ENCODE measurements at places on chromosomes 5 and 9. TPM values are rescaled to one million over a fixed set of nuclear protein-coding genes. Genes with fewer than 3 reads are reported as not detected.

Gene CCDC192
- polyA plus RNA-seq = not detected

Gene SLC34A1
- 0.03 TPM for polyA plus RNA-seq

Gene WNT8A
- not detected for polyA plus RNA-seq

Gene SIMC1
- polyA plus RNA-seq = 9.6 TPM

Gene CORO2A
- polyA plus RNA-seq = 2.3 TPM

Gene SLC34A3
- not detected for polyA plus RNA-seq

Gene JAK2
- 1.3 TPM for polyA plus RNA-seq

Gene DRD1
- polyA plus RNA-seq = 0.02 TPM

Gene MCTP1
- polyA plus RNA-seq = 0.62 TPM

Gene PKD2L2
- 0.11 TPM for polyA plus RNA-seq

DNA sequence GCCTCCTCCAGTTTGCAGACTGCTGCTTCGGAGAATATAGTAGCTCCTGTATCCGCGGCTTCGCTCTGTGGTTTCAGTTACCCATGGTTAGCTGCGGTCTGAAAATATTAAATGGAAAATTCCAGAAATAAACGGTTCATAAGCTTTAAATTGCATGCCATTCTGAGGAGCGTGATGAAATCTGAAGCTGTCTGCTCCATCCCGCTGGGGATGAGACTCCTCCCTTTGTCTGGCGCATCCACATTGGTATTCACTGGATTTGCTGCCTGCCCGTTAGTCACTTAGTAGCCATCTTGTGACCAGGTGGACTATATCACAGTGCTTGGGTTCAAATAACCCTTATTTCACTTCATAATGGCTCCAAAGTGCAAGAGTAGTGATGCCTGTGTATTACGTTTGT lies 36.3 kb downstream of the MSX2 start:
- H3K27me3 ChIP-seq = no peaks in the 10 kb centered on the region
- H3K4me1 ChIP-seq = no peaks in the 10 kb centered on the region
- DNase-seq = no peak
- H3K4me3 ChIP-seq = no peak overlapping the region

DNA sequence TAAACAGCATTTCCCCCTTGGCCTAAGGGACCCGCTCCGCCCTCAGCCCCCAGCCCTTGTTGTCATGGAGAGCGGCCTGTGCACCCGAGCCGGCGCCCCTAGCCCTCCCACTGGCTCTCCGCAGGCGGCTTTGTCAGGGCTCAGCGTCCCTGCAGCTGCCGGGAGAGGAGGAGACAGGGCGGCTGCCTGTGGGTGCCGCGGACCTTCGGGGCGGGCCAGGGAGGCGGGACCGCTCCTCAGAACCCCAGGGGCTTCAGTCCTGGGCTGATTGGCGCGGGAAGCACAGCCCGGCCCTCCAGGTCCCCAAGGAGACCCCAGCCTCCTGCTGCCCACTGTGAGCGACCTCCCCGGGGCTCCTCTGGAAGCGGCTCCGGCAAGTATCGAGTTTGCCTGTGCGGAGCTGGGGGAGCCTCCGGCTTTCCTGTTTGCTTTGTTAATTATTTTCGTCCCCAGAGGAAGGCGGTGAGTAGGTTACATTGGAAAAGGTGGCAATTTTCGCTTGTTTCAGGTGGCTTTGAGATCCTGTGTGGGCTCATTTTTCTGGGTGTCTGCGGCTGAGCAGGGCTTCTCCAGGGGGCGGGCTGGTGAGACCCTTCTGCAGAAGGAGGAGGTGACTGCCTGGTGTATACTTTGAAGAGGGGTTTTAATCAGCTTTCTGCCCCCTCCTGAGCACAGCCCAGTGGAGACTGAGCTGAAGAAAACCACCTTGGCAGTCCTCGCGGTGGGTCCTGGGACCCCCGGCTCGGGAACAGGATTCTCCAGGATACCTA lies at the start of gene FGD3:
FGD3 (plus strand) TSS at position 256 of the 770 bp plus-strand sequence. CDS start 28,734 bp downstream, outside the sequence.
- no peak within 1 kb of the TSS for H3K27ac ChIP-seq
- H3K36me3 ChIP-seq = no peaks in the 10 kb centered on the region
- peak within 1 kb of the TSS; percentile 49 for H3K4me3 ChIP-seq
- peak; percentile 85 for DNase-seq
- H3K27me3 ChIP-seq = peaks cover 12% of the 10 kb centered on the region

DNA sequence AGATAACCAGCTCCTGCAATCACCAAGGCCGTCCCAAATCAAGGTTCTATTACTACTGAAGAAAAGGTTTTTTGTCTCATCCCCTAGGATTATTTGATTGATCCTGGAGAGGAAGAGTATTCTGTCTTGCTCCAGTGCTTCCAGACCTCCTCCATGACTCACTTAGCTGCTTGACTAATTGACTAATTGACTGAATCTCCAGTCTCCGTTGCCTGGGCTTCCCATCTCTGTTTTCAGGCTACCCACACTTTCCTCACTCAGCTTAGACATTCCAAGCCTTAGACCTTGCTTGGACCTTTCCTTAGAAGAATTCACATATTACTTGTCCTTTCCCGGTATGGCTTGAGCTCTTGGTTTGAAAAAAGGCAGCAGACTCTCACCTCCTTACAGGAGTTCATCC lies 60.6 kb downstream of the FRMD3 start:
- no peak overlapping the region for H3K4me3 ChIP-seq
- H3K27ac ChIP-seq = peak overlapping the region; percentile 35
- H3K4me1 ChIP-seq = peaks cover 7% of the 10 kb centered on the region
- no peaks in the 10 kb centered on the region for H3K27me3 ChIP-seq

GRCh38 chr5:178389026-178389729 lies 156.6 kb upstream of the PHYKPL start:
- H3K4me3 ChIP-seq = no peak overlapping the region
- peak; percentile 87 for DNase-seq
- no peaks in the 10 kb centered on the region for H3K36me3 ChIP-seq
- peaks cover 78% of the 10 kb centered on the region for H3K4me1 ChIP-seq

DNA sequence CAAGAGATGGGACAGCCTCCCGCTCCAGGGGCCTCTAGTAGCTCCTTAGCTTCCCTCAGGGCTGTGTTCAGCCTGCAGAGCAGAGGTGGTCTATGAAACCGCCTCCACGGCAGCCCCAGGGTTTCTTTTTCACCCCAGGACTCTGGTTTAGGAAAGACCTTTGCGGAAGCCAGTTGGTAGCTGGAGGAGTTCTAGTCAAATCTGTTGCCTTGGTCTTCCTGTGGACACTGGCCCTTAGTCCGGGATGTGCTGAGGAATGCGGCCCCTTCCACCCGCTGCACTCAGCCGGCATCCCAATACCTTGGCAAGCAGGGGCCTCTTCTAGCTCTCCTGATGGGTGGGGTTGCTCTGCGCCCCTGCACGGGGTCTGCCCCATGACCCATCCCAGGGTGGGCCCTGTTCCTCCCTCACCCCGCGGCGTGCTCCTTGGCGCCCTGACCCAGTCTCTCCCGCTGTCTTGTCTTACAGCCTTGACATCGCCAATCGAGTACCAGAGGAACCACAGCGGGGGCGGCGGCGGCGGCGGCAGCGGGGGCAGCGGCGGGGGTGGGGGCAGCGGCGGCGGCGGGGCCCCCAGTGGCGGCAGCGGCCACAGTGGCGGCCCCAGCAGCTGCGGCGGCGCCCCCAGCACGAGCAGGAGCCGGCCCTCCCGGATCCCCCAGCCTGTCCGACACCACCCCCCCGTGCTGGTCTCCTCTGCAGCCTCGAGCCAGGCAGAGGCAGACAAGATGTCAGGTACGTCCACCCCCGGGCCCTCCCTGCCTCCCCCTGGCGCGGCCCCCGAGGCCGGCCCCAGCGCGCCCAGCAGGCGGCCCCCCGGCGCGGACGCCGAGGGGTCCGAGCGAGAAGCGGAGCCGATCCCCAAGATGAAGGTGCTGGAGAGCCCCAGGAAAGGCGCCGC lies 94.3 kb upstream of the OTULINL start:
- no peak overlapping the region for H3K4me3 ChIP-seq
- no peaks in the 10 kb centered on the region for H3K27me3 ChIP-seq
- peaks cover 97% of the 10 kb centered on the region for H3K36me3 ChIP-seq
- peak; percentile 41 for DNase-seq
- no peak overlapping the region for H3K27ac ChIP-seq

- H3K4me3 ChIP-seq = no peak overlapping the region
- peaks cover 24% of the 10 kb centered on the region for H3K36me3 ChIP-seq
- no peak for DNase-seq
- H3K4me1 ChIP-seq = peaks cover 31% of the 10 kb centered on the region
- no peak overlapping the region for H3K27ac ChIP-seq
- no peaks in the 10 kb centered on the region for H3K27me3 ChIP-seq
Observed at GRCh38 chr9:129889122-129889940, 54.1 kb downstream of the USP20 start.

DNA sequence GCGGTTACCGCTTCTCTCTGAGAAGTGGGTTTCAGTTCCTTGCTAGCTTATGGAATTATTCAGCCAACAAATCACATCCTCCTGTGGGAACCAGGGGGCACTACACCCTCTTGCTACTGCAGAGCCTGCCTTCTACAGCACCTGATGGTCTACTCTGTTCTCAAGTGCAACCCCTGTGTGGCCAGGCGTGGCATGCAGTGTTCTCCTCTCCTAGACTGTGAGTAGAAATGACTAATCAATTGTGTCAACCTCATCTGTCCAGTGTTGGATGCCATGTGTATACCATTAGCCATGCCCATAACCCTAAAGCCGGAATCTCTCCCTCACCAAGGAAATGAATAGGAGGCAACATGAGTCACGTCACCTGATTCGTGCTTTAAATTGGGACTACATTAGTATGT lies 117.2 kb upstream of the LIFR start:
- DNase-seq = no peak
- no peak overlapping the region for H3K27ac ChIP-seq
- no peaks in the 10 kb centered on the region for H3K4me1 ChIP-seq
- no peaks in the 10 kb centered on the region for H3K27me3 ChIP-seq
- no peaks in the 10 kb centered on the region for H3K36me3 ChIP-seq

DNA sequence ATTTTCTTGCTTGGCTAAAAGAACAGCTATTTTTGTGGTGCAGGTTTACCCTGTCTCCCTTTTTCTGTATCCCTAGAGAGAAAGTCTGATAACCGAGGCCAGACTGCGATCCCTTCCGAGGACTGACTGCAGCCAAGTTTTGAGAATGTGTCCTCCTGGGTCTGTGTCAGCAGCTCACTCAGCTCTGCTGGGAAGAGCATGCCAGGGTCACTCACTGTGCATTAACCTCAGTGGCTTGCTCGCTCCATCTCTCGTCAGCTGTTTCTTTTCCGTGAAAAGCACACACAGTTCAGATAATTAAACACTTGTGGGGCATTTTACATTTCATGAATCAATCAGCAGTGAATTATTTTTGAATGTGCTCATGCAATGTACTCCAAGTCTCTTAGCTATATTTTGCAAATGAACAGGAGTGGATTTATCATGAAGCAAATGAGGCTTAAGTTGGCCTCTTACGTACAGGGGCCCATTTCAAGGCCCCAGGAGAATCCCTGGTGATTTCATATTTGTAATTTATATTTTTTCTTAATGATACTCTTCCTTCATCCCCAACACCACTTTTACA lies 252.1 kb downstream of the SMARCA2 start:
- no peaks in the 10 kb centered on the region for H3K27me3 ChIP-seq
- H3K4me3 ChIP-seq = no peak overlapping the region
- no peak overlapping the region for H3K27ac ChIP-seq
- H3K36me3 ChIP-seq = no peaks in the 10 kb centered on the region
- H3K4me1 ChIP-seq = no peaks in the 10 kb centered on the region

GRCh38 chr5:305050-305449 lies 16.5 kb upstream of the AHRR start:
- no peak for DNase-seq
- no peak overlapping the region for H3K27ac ChIP-seq
- H3K27me3 ChIP-seq = no peaks in the 10 kb centered on the region
- no peak overlapping the region for H3K4me3 ChIP-seq
- H3K4me1 ChIP-seq = peaks cover 12% of the 10 kb centered on the region
- H3K36me3 ChIP-seq = peaks cover 39% of the 10 kb centered on the region

- peak overlapping the region; percentile 99 for H3K27ac ChIP-seq
- peaks cover 17% of the 10 kb centered on the region for H3K36me3 ChIP-seq
- H3K4me3 ChIP-seq = peak overlapping the region; percentile 38
- no peaks in the 10 kb centered on the region for H3K27me3 ChIP-seq
Observed at GRCh38 chr5:34717426-34718327, 61.5 kb downstream of the RAI14 start.

- H3K4me3 ChIP-seq = no peak overlapping the region
- no peak overlapping the region for H3K27ac ChIP-seq
- no peak for DNase-seq
Observed at GRCh38 chr5:77065256-77065655, 21.8 kb downstream of the ZBED3 start.

GRCh38 chr5:174354571-174354970 lies 309.1 kb downstream of the NSG2 start:
- H3K27ac ChIP-seq = peak overlapping the region; percentile 77
- H3K27me3 ChIP-seq = no peaks in the 10 kb centered on the region
- DNase-seq = no peak
- peaks cover 7% of the 10 kb centered on the region for H3K4me1 ChIP-seq
- no peaks in the 10 kb centered on the region for H3K36me3 ChIP-seq

DNA sequence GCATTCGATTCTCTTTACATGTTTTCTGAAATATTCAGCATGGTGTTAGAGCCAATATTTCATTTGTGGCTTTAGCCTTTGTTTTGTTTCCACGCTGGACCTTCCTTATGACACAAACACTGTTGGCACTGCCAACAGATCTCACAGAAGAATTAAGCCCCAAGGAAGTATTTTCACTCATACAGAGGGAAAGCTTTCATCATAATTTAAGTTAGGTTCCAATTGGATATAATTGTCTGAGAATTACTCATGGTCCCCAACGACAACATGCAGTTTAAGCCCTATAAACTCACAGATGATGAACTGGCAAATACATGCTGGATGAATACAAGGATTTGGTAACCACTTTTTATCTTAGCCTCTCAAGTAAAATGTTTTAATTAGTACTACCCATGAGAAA lies 259.5 kb downstream of the EBF1 start:
- H3K4me1 ChIP-seq = no peaks in the 10 kb centered on the region
- H3K27me3 ChIP-seq = no peaks in the 10 kb centered on the region
- H3K27ac ChIP-seq = no peak overlapping the region
- no peak overlapping the region for H3K4me3 ChIP-seq

- no peaks in the 10 kb centered on the region for H3K4me1 ChIP-seq
- H3K27ac ChIP-seq = no peak overlapping the region
- peaks cover 55% of the 10 kb centered on the region for H3K27me3 ChIP-seq
- H3K36me3 ChIP-seq = no peaks in the 10 kb centered on the region
- H3K4me3 ChIP-seq = no peak overlapping the region
- no peak for DNase-seq
Observed at GRCh38 chr5:1782385-1783215, 17.0 kb downstream of the MRPL36 start.

- no peaks in the 10 kb centered on the region for H3K27me3 ChIP-seq
- no peak for DNase-seq
- H3K36me3 ChIP-seq = no peaks in the 10 kb centered on the region
- no peak overlapping the region for H3K27ac ChIP-seq
Observed at GRCh38 chr9:84499969-84500582, 159.5 kb upstream of the SLC28A3 start.

GRCh38 chr5:88143693-88144218 lies 124.9 kb downstream of the TMEM161B start:
- no peaks in the 10 kb centered on the region for H3K36me3 ChIP-seq
- H3K4me3 ChIP-seq = no peak overlapping the region
- H3K27ac ChIP-seq = no peak overlapping the region
- DNase-seq = no peak

- H3K4me1 ChIP-seq = no peaks in the 10 kb centered on the region
- H3K27ac ChIP-seq = no peak overlapping the region
- H3K27me3 ChIP-seq = no peaks in the 10 kb centered on the region
- DNase-seq = no peak
- no peaks in the 10 kb centered on the region for H3K36me3 ChIP-seq
- H3K4me3 ChIP-seq = no peak overlapping the region
Observed at GRCh38 chr5:17012289-17012688, 76.2 kb upstream of the MYO10 start.

GRCh38 chr9:76677481-76678055 lies 86.7 kb upstream of the PCA3 start:
- no peak for DNase-seq
- no peaks in the 10 kb centered on the region for H3K27me3 ChIP-seq
- peak overlapping the region; percentile 49 for H3K4me3 ChIP-seq
- 0 out of 2 replicates have a peak, but pooled peaks cover 4% of the 10 kb centered on the region for H3K4me1 ChIP-seq

Measured in SK-N-SH (cell line).